ENCODE measurements at places on chromosomes 13 and 19. TPM values are rescaled to one million over a fixed set of nuclear protein-coding genes. Genes with fewer than 3 reads are reported as not detected.

GRCh38 chr19:9144920-9145319 lies 4.7 kb downstream of the ZNF317 start:
- H3K4me3 ChIP-seq: no peak overlapping the region
- DNase-seq: peak; percentile 11
- peaks cover 50% of the 10 kb centered on the region for H3K36me3 ChIP-seq

DNA sequence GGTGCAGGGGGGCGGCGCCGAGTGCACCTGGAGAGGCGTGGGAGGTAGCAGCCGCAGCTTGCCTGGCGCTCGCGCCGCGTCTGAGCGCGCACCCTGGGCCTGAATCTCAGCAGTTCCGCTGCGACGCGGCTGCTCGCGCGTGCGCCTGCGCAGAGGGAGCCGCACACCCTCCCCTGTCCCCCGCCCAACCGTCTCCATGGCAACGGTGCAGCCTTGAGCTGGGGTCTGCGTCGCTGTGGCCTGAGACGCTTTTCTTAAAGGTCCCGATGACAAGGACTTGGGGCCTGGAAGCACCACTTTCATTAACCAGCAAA lies at the start of gene PNMA8B:
TSS of gene PNMA8B (minus strand) at position 82 of the 314 bp plus-strand sequence. CDS start 402 bp downstream, outside the sequence.
- no peak within 1 kb of the TSS for H3K4me3 ChIP-seq
- H3K27me3 ChIP-seq: peaks cover 20% of the 10 kb centered on the region
- H3K27ac ChIP-seq: no peak within 1 kb of the TSS
- DNase-seq: no peak
- H3K4me1 ChIP-seq: peaks cover 4% of the 10 kb centered on the region
- no peaks in the 10 kb centered on the region for H3K36me3 ChIP-seq

- H3K4me3 ChIP-seq: no peak overlapping the region
- no peak for DNase-seq
- H3K27me3 ChIP-seq: peaks cover 16% of the 10 kb centered on the region
- H3K4me1 ChIP-seq: peaks cover 21% of the 10 kb centered on the region
- H3K36me3 ChIP-seq: no peaks in the 10 kb centered on the region
- H3K27ac ChIP-seq: no peak overlapping the region
These were observed 852 bp downstream of the SCEL start for GRCh38 chr13:77536358-77536757.

- H3K4me3 ChIP-seq: no peak overlapping the region
- no peaks in the 10 kb centered on the region for H3K36me3 ChIP-seq
- peaks cover 13% of the 10 kb centered on the region for H3K4me1 ChIP-seq
- DNase-seq: no peak
- H3K27ac ChIP-seq: no peak overlapping the region
These were observed 15.3 kb downstream of the GATAD2A start for GRCh38 chr19:19420570-19421298.

DNA sequence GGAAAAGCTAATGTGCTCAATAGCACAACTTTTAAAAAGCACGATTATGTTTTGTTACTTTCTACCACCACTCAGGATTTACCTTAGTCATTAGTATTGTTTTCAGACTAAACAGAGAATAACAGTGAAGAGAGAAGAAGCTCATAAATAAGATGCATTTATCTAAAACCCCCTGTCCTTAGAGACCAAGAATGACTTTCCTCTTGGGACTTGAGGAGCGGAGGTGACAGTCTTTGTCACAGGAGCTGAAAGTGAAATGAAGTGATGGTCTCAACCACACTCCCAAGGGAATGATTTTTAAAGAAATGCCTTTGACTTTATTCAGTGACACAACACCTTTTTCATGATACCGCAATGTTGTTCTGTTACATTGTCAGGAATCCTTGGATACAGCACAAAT lies 190.6 kb upstream of the NBEA start:
- no peak overlapping the region for H3K27ac ChIP-seq
- H3K4me1 ChIP-seq: no peaks in the 10 kb centered on the region
- no peaks in the 10 kb centered on the region for H3K36me3 ChIP-seq
- no peak overlapping the region for H3K4me3 ChIP-seq
- H3K27me3 ChIP-seq: no peaks in the 10 kb centered on the region

DNA sequence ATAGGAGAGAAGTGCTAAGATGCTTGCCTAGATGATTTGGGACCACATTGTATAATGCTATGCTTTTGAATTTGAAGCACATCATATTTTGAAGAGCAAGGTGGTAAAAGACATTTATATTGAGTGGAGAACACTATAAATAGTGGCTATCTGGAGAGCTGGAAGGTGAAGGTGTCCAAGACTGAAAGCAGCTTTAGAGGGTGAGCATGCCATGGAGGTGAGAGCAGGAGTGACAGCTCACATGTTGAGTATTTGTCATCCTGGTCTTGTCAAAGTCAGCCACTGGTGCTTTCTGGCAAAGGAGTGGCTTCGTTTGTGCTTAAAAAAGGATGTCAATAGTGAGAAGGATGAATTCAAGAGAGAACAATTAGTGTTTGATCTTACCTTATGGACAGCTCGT lies 225.9 kb downstream of the COG6 start:
- H3K27ac ChIP-seq: no peak overlapping the region
- H3K4me3 ChIP-seq: no peak overlapping the region
- DNase-seq: no peak
- no peaks in the 10 kb centered on the region for H3K27me3 ChIP-seq
- peaks cover 5% of the 10 kb centered on the region for H3K36me3 ChIP-seq

GRCh38 chr19:52101866-52102562 lies 6.4 kb upstream of the ZNF841 start:
- no peak overlapping the region for H3K27ac ChIP-seq
- H3K27me3 ChIP-seq: no peaks in the 10 kb centered on the region
- DNase-seq: no peak
- peaks cover 6% of the 10 kb centered on the region for H3K4me1 ChIP-seq
- H3K36me3 ChIP-seq: no peaks in the 10 kb centered on the region
- H3K4me3 ChIP-seq: no peak overlapping the region

KL gene
- total RNA-seq: not detected

PNMA8B gene
- not detected for total RNA-seq

FGF9 gene
- not detected for total RNA-seq

GNG8 gene
- not detected for total RNA-seq

KLF12 gene
- 10.0 TPM for total RNA-seq

Data from MCF 10A (cell line).